ENCODE measurements at places on chromosomes 13 and 19. TPM values are rescaled to one million over a fixed set of nuclear protein-coding genes. Genes with fewer than 3 reads are reported as not detected.

- no peaks in the 10 kb centered on the region for H3K4me1 ChIP-seq
- H3K36me3 ChIP-seq, result no peaks in the 10 kb centered on the region
- no peak for DNase-seq
These were observed at the start of gene PMIS2 for GRCh38 chr19:35585848-35586247. PMIS2 (plus strand) TSS chr19:35586173; CDS start chr19:35586260, 87 bp downstream.

- H3K4me3 ChIP-seq, result no peak overlapping the region
- peaks cover 10% of the 10 kb centered on the region for H3K4me1 ChIP-seq
- no peak for DNase-seq
- no peaks in the 10 kb centered on the region for H3K36me3 ChIP-seq
These were observed 56.1 kb downstream of the ALOX5AP start for GRCh38 chr13:30791354-30792001.

DNA sequence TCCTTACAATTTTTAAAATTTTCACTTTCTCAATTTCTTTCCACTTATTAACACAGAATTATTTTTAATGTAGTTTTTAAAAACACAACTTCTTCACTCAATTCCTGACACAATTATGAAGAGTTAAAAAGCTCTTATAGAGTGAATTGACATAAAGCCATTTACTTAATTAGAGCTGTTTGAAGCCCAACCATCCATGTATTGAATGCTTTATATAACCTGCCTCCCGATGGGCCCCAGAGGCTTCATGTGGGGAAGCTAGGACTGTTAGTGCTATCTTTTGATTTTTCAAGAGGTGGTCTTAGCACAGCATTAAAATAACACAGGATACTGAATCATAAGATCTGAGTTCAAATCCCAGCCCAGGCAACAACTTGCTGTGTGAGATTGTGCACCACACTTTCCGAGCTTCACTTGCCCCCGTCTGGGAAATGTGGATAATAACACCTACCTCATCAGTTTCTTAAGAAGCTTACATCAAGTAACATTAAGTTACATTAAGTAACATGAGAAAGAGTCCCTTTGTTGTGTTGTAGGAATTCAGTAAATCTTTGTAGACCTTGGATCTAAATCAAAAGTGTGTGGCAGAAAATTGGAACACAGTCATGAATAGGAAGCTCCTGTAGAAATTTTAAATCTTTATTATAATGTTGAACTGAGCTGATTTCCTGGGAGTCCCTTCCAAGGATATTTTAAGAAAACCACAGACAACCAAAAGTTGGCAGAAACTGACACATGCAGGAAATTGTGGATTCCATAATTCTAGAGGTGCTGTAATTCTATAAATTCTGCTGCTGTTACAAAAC lies 5.5 kb upstream of the ENOX1 start:
- no peak for DNase-seq
- H3K36me3 ChIP-seq, result no peaks in the 10 kb centered on the region
- peaks cover 21% of the 10 kb centered on the region for H3K4me1 ChIP-seq

The TEX26 gene
- not detected for total RNA-seq

The PCDH20 gene
- not detected for total RNA-seq

Measured in activated naive CD4-positive, alpha-beta T cell treated with anti-CD3 and anti-CD28 coated beads for 36 hours (primary cell).